Stimulated activated CD4-positive, alpha-beta T cell treated with anti-CD3 and anti-CD28 coated beads, Interleukin-1b, Interleukin-23, amount 100 ng/mL, for 24 hours (primary cell): ENCODE measurements at places on chromosomes 6 and 20.

DNA sequence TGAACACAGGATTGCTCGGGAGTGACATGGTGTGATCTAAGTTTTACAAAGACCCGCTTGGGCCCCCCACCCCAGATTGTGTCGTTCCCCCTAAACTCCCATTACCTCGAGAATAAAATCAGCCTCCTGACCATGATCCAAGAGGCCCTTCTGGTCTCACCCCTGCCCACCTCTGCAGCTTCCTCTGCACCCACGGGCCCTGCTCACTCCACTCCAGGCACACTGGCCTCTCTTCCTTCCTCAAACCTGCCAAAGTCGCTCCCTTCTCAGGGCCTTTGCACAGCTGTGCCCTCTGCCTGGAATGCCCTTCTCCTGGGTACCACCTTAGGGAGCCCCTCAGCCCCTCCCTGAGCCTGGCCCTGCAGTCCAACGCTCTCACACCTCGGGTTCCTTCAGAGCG, 17.9 kb downstream of the TGM2 start:
- DNase-seq = no peak

GRCh38 chr20:36908603-36909002, 32.7 kb downstream of the TLDC2 start:
- DNase-seq = no peak

DNA sequence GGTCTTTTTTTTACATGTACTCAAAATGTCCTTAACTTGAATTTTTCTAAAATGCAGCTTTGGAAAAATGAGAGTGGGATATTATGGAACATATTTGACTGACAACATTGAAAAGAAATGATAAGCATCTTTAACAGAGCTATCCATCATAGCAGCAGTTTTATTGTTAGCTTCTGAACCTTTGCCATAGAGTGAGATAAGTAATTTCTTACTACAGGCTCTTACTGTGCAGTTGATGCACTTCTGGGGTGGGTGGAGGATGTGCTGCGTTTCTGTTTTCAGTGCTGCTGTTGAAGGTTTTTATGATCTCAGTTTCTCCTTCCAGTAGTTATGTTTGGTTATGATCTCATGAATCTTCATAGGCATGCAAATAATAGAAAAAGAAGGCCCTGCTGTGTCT, 267.0 kb downstream of the TMEM242 start:
- peak; percentile 23 for DNase-seq

- no peak for DNase-seq
Observed at GRCh38 chr20:8203366-8203765, 71.3 kb downstream of the PLCB1 start.

DNA sequence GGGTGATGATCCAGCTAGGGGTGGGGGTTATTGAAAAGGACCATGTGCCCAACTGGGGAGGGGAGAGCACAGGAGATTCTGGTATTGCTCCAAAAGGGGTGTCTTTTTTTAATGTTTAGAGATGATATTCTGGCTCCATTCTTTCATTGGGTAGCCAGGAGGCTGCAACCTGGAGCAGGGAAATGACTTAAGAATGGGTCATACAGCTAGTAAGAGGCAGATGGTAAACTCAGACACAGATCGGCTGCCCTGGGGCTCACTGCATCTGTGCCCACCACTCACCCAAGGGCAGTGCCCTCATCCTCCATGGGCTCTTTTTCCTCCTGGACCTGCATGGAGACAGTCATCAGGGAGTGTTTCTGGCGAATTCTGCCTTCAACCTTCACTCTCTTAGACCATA, 302.0 kb upstream of the PRDM1 start:
- DNase-seq = no peak

GRCh38 chr20:33539129-33539528, 49.2 kb downstream of the CBFA2T2 start:
- no peak for DNase-seq

GRCh38 chr6:143782481-143782880, 60.7 kb upstream of the LTV1 start:
- DNase-seq = no peak

DNA sequence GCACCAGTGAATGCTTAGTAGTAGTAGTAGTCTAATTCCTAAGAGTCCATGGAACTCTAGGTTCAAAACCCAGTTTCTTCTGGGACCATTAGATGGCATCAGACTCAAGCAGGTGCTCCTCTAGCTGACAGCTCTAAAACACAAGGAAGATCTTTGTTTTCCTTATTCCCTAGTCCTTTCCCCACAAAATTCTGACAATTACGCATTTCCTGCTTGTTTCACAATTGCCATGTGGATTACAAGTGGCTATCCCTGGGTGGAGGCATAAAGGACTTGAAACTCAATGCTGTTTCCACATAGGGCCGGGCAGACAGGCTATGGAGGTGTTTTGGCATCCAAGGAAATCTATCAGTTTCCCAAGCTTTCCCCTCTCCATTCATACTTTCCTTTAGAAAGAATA, 9.2 kb upstream of the HLA-DOB start:
- DNase-seq = no peak

DNA sequence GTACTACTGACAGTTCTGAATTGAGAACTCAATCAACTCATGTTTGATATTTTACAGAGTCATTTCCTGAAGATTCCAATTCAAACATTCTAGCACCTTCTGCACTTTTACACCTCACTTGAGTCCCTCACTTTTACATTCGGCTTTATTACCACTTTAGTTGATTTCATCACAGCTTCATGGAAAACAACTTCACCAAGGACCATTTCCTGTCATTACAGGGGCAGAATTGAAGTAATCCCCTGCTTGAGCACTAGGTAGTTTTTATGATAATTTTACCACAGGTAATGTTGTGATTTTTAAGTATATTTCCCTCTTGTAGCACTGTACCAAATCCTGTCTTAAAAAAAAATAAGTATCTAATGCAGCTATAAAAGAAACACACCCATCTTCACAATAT, 312.9 kb downstream of the BTBD9 start:
- DNase-seq = no peak

GRCh38 chr6:157233686-157234085, 89.6 kb downstream of the TMEM242 start:
- no peak for DNase-seq

- DNase-seq = no peak
Observed at GRCh38 chr6:142381181-142381580, 79.4 kb downstream of the ADGRG6 start.

DNA sequence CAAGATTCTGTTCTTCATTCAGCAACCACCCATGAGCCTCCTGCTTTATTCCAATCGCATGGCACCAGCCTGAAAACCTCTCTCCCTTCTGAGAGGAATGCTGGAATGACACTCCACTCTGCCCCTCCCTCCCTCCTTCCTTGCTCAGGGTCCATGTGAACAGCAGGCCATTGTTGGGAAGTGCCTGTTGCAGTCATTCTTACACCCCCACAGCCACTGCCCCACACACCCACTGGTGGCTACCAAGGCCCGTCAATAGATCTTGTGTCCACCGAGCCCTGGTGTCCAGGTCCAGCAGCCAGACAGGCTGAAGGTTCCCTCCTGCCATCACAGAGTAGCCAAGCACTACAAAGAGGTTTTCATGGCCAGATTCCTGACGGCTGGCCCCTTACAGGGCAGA, 6.5 kb downstream of the PDRG1 start:
- no peak for DNase-seq

GRCh38 chr20:46324960-46325703, 16.8 kb upstream of the CDH22 start:
- DNase-seq = no peak

DNA sequence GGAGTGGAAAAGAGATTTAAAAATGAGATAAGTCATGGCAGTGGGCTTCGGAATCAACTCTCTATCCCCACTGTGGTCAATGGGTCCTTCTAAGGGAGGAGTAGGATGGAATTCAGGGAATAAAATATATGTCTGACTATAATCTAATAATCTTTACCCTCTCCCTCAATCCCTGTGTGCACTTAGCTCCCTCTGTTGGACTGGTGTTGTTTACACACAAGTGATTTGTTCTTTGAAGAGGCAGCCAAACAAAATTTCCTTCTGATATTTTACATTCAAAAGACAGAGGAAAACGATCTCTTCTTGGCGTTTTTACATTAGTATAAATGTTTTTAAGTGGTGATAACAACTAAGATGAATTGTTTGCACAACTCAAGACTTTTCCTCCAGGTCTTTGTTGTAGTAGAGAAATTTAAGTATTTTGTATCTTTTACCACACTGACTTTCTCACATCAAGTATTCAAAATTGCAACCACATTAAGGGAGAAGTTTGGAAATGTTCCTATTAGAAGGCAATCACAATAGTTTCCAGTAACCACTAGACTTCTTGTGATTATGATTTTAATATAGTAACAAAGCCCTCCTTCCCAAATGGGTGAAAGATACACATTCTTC, 317.8 kb downstream of the CENPW start:
- no peak for DNase-seq

- no peak for DNase-seq
Observed at GRCh38 chr6:120211955-120212792, 862.6 kb upstream of the MAN1A1 start.
